ENCODE measurements at places on chromosomes 16 and 17.

GRCh38 chr16:79658301-79659033, 57.9 kb upstream of the MAF start:
- no peak for DNase-seq

GRCh38 chr17:45171338-45172231, 9.9 kb downstream of the HEXIM2 start:
- no peak for DNase-seq

- no peak for DNase-seq
Observed at GRCh38 chr17:83110735-83111134, 31.3 kb downstream of the METRNL start.

DNA sequence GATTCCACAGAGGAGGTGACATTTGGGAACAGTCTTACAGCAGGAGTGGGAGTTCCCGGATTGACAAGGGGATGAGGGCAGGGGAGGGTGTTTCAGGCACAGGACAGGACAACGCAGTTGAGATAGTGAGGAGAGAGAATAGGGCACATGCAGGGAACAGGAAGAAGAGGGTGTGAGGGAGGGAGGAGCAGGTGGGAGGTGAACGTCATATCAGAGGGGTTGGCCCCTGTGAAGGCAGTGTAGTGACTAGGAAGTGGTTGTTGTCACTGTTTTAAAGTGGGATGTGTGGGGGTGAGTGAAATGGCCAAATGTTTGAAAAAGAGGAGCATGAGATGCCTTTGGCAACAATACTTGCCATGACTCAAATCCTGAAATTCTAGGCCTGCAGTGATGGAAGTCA, 12.2 kb downstream of the PRKCB start:
- no peak for DNase-seq

GRCh38 chr17:78284146-78284545, 52.7 kb downstream of the TMEM235 start:
- no peak for DNase-seq

- DNase-seq: no peak
Observed at GRCh38 chr16:68310437-68310773, 341 bp downstream of the SLC7A6OS start.

DNA sequence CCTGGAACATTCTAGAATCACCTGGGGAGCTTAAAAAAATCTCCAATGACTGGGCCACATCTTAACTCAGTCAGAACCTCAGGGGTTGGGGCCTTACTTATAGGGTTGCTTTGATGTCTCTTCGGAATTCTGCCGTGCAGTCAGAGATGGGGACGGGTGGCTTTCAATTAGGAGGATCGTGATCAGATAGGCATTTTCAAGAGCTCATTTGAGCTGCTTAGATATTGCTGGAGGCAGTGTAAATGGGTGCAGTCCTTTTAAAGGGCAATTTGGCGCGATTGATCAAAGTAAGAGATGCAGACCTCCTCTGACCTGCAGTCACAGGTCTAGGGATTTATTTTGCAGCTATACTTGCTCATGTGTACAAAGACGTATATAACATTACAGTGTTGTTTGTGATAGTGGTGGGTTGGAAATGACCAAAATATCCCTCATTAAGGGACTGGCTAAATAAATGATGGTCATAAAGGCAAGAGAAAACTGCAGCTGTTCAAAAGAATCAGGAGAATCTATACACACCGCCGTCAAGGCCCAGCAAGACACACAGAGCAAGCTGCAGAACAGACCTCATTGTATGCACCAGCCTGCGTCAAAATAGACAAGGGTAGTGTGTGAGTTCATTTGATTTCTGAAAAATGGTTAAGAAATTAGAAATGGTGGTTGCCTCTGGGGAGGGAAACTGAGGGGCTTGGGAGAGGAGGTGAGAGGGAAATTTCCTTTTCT, 6.3 kb upstream of the KCNG4 start:
- no peak for DNase-seq

DNA sequence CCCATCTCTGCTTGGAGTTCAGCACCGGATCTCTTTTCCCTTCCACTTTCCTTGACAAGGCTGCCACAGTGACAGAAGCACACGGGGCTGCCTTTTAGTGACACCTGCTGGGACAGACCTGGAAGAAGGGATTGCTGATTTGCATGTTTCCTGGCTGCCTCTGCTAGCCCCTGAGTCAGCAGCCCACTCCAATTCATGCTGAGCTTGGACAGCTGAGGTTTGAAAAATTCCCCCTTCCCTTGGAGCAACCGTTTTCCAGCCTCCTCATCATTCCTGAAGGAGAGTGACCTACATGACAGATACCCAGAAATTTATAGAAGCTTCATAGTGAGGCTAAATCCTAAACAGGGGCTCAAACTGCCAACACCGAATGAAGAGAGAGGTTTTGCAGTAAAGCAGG, 18.8 kb upstream of the RBL2 start:
- DNase-seq: no peak

DNA sequence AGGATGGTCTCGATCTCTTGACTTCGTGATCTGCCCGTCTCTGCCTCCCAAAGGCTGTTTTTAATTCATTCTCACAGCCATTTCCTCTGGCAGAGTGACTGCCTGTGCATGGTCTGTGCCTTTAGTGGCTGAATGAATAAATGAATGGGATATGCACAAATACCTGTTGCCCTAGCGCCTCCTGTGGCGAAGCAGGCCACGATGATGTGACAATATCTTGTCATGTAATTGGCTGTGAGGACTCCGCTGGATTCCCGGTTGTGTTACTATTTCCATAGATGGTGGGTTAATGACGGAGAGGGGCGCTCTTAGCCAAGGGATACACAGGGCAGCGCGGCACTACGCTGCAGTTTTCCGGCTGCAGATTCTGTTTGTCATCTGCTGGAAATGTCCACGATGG, 26.8 kb upstream of the ENDOV start:
- no peak for DNase-seq

DNA sequence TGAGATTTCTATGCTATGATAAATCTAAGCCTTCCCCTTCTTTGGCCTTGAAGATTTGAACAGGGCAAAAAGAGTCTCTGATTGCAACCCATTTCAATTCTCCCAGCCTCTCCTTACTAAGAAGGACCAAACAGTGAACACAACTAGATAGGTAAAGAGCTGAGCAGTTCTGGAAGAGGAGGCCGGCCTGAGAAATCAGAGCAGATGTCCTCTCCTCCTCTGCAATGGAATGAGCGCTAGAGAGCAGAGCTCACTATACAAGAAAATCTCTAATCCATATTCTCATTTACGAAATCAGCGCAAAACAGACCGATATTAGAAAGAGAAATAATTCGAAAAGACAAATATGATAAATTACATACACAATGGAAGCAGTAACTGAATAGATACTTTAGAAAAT, 124.2 kb downstream of the CDK5R1 start:
- DNase-seq: no peak

DNA sequence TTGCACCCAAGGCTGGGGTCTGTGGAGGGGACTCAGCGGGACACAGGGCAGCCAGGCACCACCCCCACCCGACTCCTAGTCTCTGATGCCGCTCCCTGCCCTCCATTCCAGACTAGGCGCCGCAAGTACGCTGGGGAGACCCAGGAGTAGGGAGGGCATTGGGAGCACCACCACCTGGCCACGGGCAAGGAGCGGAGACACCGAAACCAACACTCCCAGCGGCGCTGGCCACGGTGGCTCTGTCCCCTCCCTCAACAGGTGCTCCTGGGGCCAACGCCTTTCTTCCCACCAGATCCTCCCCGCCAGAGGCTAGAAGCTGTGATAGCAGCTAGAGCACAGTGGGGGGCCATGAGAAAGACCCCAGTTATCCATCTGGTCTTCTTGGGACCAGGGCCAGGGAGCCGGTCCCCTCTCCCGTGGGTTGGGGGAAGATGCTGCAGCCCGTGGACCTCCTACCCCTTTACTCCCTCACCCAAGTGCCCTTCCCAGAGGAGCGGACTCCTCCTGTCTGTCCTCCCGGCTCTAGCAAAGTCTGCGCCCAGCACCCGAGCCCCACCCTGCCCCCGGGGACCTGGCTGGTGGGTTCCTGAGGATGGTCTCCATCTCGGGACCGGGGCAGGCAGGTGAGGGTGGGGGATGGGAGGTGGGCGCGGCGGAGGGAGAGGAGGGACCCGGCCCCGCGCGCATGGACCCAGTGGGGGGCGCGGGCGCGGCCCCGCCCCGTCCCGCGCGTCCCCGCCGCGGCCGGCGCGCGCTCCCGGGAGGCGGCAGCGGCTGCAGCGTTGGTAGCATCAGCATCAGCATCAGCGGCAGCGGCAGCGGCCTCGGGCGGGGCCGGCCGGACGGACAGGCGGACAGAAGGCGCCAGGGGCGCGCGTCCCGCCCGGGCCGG, at the start of gene SYNGR3:
Gene SYNGR3, plus strand, starts transcription at position 762 of the 892 bp plus-strand sequence. CDS start 133 bp downstream, outside the sequence.
- no peak for DNase-seq

DNA sequence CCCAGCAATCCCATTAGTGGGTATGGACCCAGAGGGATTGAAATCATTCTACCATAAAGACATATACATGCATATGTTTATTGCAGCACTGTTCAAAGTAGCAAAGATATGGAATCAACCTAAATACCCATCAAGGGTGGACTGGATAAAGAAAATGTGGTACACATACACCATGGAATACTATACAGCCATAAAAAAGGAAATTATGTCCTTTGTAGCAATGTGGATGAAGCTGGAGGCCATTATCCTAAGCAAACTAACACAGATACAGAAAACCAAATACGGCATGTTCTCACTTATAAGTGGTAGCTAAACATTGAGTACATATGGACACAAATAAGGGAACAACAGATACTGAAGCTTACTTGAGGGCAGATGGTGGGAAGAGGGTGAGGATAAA, 2.4 kb downstream of the KRTAP2-3 start:
- DNase-seq: no peak

DNA sequence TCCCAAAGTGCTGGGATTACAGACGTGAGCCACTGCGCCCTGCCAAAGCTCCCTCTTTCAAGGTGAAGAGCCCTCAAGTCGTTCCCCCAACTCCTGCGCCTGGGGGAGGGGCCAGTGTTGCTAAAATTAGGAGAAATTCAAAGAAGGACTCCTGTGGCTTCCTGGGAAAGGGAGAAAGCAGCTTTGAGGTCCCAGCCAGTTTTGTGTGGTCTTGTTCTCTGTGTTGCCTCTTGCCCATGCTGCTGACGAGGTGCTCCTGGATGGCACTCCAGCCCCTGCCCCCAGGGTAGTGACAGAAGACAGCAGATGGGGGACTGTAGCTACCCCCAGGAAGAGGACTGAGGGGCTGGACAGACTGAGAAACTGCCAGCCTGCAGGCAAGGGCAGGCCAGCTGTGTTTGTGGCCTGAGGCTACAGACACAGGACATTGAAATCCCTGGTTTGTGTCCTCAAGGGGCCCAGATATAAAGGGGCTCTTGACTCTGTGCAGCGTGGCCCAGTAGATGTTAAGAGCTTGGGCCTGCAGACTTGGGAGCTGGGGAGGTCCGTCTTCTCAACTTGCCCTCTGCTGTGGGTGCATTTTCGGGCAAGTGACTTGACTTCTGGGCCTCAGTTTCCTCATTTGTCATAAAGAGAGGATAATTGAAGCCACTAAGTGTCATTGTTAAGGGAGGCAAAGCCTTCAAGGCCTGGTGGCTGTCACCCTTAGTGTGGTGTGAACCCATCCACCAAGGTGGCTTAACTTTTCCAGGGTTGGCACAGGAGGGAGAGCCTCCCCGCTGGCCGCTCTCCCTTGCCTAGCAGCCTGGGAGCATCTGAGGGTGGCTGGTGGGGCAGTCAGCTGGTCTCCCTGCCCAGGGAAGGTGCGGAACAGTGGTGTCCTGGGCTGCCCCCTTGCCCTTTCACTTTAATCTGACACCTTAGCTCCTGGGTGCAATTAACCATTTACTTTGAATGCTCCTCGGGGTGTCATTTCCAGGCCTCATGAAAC, 4.1 kb downstream of the UBALD2 start:
- DNase-seq: no peak

GRCh38 chr16:79055251-79055970, 545.1 kb downstream of the MAF start:
- no peak for DNase-seq

DNA sequence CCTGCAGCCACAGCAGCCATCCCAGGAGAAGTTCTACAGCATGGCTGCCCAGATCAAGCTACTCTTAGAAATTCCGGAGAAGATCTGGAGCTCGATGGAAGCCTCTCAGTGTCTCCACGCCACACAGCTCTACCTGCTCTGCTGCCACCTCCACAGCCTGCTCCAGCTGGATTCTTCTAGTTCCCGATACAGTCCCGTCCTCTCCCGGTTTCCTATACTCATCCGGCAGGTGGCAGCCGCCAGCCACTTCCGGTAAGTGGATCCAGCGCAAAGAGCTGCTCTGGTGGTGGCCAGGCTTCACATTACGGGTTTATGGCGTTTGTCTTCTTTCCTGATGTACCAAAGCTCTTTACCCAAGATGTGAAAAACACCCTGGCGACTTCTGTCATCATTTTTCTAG, 3.6 kb downstream of the COG1 start:
- peak; percentile 15 for DNase-seq

DNA sequence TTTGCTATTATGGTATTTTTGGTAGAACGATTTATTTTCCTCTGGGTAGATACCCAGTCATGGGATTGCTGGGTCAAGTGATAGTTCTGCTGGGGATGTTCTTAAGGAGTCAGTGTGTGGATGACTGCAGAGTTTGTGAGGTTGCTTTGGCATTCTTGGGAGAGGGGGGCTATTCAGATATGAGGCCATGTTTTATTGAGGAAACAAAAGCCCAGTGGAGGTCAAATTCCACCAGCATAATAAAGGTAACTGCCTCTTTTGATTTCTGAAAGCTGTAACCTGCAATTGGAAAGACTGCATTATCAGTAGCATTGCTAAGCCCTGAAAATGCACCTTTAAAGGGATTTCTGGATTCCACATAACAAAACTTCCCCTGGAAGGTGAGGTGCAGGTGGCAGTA, 43.7 kb upstream of the HNF1B start:
- DNase-seq: no peak

- no peak for DNase-seq
Observed at GRCh38 chr17:35801583-35802224, 6.3 kb upstream of the MMP28 start.
